ENCODE measurements at places on chromosomes 1 and 21.
A peak's percentile ranks its signal among the peaks of the same experiment; 100 is the strongest.

DNA sequence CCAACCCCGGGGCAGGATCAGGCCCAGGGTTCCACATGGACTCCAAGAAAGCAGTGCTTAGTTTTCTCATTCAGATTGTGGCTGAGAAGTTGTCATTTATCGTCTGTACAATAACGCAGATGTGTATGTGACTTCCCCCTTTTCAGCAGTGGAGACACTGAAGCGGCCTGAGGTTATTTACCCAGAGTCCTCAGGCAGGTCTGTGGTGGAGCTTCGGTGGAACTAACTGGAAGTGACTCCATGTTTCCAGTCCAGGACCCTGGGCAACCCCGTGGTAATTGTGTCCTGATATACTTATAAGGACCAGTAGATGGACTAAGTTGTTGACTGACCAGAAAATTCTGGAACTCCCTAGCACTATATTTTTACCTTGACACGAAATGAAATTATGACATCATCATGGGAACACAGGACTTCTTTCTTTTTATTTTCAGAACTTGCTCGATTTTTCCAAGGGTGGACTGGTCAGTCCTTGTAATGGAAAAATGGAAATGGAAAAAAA, 1.0 kb upstream of the IER5 start:
- DNase-seq, result no peak

- no peak for DNase-seq
These were observed 62.6 kb upstream of the DENND1B start for GRCh38 chr1:197837911-197838310.

GRCh38 chr1:217137210-217137881, 414.1 kb upstream of the ESRRG start:
- DNase-seq, result peak; percentile 28

GRCh38 chr1:198575798-198576641, 35.5 kb upstream of the ATP6V1G3 start:
- no peak for DNase-seq

DNA sequence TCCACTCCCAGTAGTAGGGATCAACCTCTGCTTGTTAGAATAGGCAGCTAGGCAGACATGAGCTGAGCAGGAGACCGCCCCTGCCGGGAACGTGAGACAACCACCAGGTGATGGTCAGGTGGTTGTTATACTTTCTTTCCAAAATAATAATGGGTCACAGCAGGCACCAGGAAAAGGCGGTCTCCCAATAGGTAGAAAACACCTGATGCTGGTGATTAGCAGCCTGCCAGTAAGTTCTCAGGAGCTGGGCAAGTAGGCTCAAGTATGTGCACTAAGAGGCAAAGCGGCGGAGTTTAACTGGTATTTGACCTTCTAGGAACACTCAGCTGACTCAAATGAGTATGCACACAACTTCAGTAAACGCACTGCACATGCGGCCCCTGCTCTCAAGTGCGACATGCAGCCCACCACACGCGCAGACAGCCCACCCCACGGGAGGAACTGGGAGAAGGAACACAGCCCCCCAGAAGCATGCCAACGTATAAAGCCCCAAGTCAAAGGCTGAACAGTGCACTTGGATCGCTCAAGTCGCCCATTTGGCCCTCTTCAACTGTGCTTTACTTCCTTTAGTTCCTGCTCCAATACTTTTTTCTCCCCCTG, 80.0 kb downstream of the DESI2 start:
- DNase-seq, result no peak

GRCh38 chr1:958823-959730, at the start of gene NOC2L:
Gene NOC2L, minus strand, starts transcription at chr1:959256. Its CDS starts 16 bp downstream, at chr1:959240.
- DNase-seq, result peak; percentile 96

- no peak for DNase-seq
These were observed 33.1 kb upstream of the LBR start for GRCh38 chr1:225460737-225461532.

DNA sequence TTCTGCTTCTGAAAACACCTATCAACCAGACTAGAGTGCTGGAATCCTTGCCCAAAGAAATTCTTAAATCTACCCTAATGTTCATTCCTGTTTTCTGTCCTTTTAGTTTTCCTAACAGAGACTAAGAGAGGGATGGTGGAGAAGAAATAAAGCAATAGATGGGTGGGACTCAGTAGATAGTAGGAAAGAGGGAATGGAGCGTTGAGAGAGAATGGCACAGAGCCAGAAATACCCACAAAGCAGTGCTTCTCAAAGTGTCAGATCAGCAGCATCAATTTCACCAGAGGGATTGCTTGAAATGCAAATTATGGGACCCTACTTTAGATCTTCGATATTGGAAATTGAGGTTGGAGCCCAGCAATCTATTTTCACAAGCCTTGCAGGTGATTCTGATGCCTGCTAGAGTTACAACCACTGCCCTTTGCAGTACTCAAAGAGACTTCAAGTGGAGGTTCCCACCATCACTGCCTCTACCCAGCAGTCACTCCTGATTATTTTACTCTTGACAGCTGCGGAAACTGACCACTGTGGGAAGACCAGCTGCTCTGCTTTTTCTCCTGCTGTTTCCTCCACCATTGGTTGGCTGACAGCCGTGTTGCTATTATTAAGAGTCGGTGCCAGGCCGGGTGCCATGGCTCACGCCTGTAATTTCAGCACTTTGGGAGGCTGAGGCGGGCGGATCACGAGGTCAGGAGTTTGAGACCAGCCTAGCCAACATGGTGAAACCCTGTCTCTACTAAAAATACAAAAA, 11.4 kb upstream of the PRPF3 start:
- DNase-seq, result no peak

DNA sequence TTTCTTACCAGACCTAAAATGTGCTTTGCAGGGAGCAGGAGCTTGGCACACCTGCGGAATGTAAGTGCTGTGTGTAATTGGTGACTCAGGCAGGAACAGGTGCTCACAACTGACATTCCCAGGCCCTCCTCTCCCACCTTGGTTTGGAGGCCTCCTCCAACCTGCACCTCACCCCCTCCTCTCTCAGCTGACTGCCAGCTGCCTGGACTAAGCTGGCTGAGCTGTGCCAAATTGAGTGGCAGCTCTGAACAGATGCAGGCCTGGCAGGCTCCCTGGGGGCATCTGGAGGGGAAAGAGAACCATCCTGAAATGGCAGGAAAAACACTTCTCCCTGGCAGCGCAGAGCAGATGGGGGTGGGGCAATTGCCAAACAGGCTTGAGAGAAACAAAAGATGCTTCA, 91.7 kb upstream of the PGBD5 start:
- no peak for DNase-seq

GRCh38 chr21:16863362-16863905, 649.4 kb upstream of the CXADR start:
- DNase-seq, result no peak

- DNase-seq, result peak; percentile 48
These were observed at the start of gene SUSD4 for GRCh38 chr1:223363856-223364684. Gene SUSD4, minus strand, starts transcription at chr1:223364176. Its CDS starts 751 bp downstream, at chr1:223363425.

DNA sequence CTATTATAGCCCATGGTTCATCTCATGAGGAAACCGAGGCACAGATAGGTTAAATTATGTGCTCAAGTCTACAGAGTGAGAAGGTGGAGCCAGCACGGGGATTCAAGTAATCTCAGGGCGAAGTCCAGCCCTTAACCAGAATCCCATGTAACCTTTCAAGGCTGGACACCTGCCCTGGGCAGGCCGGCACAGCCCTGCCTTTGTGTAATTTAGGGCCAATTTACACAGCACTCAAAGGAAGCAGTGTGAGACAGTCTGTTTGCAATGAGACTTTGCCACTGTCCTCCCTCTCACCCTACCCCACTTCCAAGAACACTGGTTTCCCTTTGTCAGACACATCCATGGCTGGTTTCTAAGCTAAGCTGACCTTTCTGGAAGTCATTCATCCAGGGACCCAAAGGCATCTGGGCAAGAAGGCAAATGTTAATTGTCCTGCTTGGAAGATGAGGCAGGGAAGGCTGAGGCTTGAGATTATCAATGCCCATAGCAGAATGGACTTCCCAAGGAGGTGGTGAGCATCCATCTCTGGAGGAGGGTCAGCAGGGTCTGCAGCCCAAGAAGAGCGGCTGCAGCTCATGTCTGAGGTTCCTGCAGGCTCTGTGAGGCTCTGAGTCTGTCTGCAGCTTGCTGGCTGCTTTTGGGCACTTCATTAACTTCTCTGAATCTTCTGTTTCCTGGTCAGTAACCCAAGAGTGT, 159.2 kb downstream of the TRABD2B start:
- DNase-seq, result peak; percentile 63

DNA sequence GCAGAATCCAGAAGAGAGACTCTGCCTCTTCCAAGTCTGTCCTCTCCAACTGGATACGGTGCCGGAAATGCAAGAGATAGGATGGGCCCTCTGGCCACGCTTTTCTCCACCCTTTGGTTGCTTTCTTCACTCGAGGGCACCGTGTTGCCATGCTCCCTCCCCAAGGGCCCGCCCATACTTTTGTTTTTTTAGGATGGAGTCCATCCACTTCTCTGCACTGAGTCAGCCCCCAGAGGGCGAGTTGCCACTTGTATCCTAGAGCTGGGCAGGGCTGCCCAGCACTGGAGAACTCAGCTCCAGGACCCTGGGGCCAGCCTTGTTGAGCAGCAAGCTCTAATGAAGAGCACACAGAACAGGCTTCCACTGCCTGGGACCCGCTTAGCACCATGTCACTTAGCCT, 25.5 kb downstream of the IFNGR2 start:
- no peak for DNase-seq
